ENCODE measurements at places on chromosomes 12 and 14.

GRCh38 chr14:101980700-101981099 lies 16.3 kb downstream of the DYNC1H1 start:
- DNase-seq: no peak

DNA sequence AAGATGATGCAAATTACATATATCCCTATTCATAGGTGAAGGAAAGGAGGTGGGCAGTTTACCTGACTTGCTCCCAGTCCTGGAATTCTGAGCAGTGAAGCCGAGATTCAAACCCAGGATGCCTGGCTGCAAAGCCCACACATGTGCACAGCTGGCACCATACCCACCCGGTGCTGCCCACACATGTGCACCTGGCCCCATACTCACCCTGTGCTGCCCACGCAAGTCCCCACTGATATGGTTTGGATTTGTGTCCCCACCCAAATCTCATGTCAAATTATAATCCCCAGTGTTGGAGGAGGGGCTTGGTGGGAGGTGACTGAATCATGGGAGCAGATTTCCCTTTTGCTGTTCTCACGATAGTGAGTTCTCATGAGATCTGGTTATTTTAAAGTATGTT lies 179.2 kb upstream of the C14orf180 start:
- DNase-seq: no peak

GRCh38 chr14:68797121-68797670 lies 4.3 kb upstream of the ZFP36L1 start:
- DNase-seq: no peak

- DNase-seq: no peak
Observed at GRCh38 chr12:80040075-80040738, 59.1 kb upstream of the OTOGL start.

DNA sequence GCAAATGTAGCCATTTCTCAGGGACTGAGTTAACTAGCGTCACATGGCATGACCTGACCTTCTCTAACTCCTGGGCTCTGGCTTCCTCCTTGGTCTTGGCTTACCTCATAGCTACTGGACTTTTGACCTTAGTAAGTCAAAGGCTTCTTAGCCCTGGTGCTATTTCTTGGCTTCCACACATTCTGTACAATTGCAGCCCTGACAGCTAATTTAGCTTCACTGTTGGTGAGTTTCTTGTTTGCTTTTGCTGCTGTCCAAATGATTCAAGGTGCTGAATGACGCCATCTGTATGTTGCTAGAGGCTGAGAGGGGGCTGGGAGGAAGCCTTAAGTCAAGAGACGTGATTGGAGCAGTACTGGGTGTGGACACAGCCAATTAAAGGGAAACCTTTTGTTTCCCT lies 202.7 kb downstream of the PRKD1 start:
- DNase-seq: no peak

GRCh38 chr12:49557187-49557916 lies 10.6 kb downstream of the MCRS1 start:
- DNase-seq: no peak

- no peak for DNase-seq
Observed at GRCh38 chr14:46036099-46036498, 615.5 kb downstream of the RPL10L start.

DNA sequence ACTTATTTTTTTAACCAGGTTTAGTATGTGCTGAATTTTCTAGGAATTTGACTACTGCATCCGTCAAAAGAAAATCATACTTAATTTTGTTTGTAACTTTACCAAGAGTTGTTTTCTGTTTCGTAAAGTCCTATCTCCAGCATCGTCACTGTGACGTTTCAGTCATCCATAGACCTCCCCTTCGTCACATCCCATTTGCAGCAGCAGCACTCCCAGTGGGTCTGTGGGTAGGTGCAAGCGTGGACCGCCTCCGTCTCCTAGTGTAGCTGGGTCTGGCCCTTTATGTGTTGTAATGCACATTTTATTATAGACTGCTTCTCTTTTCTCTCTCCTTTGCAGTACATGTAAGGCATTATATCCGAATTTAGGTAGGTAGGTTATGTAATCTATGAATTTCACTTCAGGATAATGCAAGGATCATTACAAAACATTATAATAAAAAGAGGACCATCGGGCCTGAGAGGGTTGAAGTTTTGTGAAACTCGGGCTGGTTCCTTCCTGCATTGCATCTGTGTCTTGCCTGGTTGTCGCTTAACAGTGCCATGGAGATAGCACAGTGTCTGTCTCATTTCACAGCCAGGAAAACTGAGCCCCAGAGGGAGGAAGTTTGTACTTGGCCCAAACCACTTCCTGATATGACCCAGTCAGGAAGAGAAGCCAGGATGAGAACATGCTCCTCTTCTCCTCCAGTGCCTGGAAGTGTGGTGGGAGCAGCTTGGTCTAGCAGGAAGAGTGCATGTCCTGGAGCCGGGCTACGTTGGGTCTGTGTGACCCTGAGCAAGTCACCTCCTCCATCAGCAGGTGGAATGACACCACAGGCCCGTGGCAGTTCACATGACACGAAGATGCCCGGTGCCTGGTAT lies 41.3 kb downstream of the EVL start:
- no peak for DNase-seq

DNA sequence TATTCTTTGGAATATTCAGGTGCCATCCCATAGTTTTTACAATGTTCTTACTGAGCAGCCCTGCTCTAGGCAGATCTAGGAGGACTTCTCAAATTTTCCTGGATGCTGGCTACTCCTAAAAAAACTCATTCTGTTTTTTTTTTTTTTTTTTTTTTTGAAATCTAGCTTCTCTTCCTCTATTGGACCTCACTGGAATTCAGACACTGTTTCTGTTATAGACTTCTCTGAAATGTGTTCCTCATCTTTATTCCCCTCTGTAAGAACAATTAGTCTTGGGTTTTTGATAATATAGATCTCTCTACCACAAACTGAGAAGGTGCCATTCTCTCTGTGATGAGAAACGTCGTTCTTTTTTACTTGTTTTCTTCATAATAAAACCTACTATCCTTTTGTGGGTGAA lies 115.3 kb upstream of the CCND2 start:
- DNase-seq: no peak

DNA sequence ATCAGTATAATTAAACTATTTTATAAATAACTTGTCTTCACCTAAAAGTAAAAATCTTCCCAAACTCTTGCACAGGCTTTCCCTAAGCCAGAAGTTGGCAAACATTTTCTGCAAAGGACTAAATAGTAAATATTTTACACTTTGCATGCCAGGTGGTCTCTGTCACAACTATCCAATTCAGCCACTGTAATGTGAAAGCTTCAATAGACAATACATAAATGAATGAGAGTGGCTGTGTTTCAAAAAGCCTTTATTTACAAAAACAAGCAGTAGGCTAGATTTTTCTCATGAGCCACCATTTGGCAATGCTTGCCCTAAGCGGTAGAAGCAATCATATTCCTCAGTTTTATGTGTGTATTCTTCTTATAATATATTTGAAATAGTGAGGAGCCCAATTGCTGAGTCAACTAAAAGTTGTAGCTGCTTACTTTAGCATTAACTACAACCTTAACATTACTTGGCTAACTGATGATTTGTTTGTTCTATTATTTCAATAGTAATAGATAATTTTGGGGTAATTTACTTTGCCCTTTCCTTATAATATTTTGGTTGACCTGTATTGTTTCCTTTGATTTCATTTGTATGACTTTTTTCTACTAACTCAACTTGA lies 236.0 kb upstream of the SYT1 start:
- DNase-seq: no peak

DNA sequence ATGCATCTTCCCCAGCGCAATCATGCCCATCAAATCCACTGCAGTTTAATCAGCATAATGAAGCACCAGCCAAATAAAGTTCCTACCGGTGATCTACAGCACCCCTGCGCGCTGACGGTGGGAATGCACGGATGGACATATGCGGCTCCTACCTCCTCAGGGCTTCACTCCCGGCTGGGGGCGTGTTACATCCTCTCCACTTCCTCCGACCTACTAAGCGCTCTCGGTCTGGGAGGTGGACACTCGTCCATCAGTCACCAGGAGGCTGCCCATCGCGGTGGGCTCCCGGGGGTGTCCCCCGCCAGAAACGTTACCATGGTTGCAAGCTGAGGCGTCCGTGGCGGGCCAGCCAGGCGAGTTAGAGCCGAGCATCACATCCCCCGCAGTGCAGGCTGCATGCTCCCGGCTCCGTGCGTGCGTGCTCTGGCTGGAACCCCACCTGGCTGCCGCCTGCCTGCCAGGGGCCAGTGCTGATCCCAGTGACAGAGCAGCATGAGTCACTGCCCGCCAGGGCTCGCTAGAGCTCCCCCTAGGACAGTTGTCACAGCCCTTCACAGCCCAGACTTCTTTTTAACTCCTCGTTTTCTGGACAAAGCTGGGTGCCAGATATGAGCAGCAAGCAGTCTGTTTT lies 73.0 kb downstream of the CIT start:
- peak; percentile 88 for DNase-seq

- DNase-seq: no peak
Observed at GRCh38 chr12:121794534-121795033, 1.1 kb upstream of the RHOF start.

DNA sequence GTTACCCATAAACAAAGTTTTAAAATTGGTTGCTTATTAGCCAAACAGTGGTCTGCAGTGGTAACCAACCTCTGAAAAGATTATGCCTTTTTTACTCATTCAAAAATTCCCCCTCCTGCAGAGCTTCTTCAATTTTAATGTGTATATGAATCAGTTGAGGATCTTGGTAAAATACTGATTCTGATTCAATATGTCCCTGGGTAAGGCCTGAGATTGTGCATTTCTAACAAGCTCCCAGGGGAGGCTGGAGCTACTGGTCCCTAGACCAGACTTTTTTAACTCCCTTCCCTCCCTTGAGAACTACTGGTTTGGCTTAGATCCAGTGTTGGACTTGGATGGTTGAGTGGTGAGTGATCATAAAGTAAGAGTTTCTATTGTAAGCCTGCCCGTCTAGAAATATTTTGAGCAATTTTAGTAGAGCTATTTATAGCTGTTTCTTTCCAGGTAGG lies 90.2 kb downstream of the FUT8 start:
- DNase-seq: no peak

DNA sequence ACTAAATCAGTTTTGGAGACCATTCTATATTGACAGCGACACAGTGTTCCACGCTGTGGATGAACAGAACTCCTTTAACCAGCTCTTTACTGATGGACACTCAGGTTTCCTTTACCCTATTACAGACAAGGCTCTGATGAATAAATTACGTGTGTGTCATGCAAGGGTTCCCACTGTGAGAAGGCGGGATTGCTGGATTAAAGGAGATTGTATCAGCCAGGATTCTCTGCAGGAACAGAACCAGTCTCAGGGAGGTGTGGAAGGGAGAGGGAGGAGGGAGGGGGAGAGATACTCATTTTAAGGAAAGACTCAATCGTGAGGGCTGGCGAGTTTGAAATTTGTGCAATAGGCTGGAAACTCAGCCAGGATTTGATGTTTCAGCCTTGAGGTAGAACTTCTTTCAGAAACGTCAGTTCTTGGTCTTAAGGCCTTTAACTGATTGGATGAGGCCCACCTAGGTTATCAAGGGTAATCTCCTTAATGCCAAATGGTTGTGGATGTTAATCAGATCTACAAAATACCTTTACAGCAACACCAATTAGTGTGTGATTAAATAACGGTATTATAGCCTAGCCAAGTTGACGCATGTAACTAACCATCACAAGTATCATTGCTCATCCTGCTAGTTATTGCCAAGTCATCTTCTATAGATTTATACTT lies 104.0 kb downstream of the GCH1 start:
- DNase-seq: no peak

DNA sequence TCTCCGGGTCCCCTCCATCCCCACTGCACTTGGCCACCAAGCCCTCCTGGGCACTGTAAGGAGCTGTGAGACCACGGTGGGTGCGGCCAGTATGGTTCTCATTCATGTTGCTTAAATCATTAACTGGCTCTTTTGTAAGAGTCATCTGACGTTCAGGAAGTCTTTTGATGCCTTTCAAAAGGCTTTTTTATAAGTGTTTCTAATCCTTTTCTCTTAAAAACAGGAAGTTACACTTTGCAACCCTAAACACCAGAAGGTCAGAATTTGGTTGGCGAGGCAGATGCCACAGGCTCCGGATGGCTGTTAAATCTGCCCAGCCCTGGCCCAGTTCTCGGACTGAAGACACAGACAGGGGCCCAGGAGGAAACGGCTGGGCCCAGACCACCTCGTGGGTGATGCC lies 26.1 kb upstream of the DIO3 start:
- no peak for DNase-seq

- DNase-seq: no peak
Observed at GRCh38 chr12:41289501-41289900, 101.4 kb downstream of the PDZRN4 start.

- peak; percentile 54 for DNase-seq
Observed at GRCh38 chr12:101939856-101940265, 62.5 kb downstream of the DRAM1 start.

DNA sequence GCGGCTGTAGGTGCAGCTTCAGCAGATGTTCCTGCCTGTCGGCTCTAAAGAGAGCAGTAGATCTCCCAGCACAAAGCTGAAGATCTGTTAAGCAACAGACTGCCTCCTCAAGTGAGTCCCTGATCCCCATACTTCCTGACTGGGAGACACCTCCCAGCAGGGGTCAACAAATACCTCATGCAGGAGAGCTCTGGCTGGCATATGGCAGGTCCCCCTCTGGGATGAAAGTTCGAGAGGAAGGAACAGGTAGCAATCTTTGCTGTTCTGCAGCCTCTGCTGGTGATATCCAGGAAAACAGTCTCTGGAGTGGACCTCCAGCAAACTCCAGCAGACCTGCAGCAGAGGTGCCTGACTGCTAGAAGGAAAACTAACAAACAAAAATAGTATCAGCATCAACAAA lies 337.1 kb upstream of the USP15 start:
- no peak for DNase-seq

- DNase-seq: no peak
Observed at GRCh38 chr14:33986804-33987203, 35.9 kb upstream of the EGLN3 start.
